ENCODE measurements at places on chromosomes 3 and 15.

DNA sequence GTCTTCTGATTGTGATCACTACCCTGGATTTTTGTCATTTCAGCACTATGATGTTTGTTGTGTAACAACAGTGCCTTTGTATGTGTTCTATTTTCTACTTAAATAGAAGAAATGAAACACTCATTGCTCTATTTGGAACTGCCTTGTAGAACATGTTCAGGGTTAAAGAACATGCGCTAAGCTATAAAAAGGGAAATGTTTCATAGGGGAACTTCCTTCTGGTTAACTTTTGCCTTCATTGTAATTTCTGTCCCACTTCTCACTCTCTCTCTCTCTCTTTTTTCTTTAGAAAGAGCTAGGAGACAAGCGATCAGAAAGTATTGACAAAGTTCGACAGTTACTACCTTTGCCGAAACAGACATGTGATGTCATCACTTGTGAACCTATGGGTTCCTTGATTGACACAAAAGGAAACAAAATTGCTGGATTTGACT lies at the start of gene P2RY12:
Gene P2RY12, minus strand, starts transcription at position 13 of the 434 bp plus-strand sequence. CDS start 45,908 bp downstream, outside the sequence.
- no peak for DNase-seq

GRCh38 chr15:56176996-56177395 lies 66.7 kb downstream of the RFX7 start:
- DNase-seq, result no peak

DNA sequence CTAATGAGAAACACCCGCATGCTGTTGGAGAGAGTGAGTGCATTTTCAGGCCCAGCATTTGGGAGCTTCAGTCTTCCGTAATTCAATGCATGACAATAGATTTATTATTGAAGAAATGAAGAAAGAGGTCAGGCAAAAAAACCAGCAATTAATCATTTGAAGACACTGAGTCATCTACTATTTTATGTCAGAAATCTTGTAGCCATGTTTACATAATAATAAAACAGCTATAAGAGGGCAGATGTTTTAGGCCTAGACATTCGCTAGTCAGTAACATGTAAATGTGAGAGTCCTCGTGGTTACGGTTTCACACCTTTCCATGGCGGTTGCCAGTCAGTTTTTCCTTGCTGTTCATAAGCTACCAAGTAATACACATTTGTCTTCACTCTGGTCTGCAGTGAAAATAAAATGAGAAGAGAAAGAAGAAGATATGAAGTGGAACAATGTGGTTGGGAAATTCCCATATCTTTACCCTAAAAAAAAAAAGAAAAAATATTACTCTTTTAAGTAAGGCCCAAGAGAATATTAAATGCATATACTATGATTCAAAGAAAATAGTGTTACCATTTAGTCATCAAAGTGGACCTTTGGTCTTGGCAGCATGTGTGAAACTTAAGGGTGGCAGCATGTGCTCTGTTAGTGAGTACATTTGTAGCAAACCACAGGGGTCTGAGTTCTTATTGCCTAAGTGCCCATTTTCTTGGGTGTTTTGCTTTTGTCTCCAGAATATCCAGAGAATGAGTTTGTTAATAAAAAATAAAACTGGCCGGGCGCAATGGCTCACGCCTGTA lies 140.5 kb upstream of the TBL1XR1 start:
- DNase-seq, result no peak

DNA sequence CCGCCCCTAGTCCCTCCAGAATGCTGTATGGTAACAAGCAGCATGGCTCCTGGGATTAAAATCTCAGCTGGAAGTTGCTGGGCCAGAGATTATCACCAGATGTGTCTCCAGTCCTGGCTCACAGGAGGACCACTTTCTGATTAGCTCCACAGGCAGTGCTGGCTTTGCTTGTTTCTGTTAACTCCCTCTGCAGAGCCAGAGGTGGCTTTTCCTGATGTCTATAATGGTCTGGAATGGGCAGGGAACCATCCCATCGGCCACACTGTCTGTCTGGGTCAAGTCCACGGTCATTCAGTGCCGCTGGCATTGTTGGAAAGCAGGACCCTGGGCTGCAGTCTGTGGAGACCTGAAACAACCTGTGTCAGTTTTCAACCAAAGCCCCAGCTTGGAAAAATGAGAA lies 119.6 kb upstream of the CTDSPL start:
- DNase-seq, result no peak

GRCh38 chr3:187777331-187777941 lies 32.2 kb upstream of the BCL6 start:
- peak; percentile 13 for DNase-seq

All from urothelium cell line (cell line).